Aorta (tissue), 5 donors: ENCODE measurements at places on chromosomes 11 and 22. TPM values are rescaled to one million over a fixed set of nuclear protein-coding genes. Genes with fewer than 3 reads are reported as not detected.

DNA sequence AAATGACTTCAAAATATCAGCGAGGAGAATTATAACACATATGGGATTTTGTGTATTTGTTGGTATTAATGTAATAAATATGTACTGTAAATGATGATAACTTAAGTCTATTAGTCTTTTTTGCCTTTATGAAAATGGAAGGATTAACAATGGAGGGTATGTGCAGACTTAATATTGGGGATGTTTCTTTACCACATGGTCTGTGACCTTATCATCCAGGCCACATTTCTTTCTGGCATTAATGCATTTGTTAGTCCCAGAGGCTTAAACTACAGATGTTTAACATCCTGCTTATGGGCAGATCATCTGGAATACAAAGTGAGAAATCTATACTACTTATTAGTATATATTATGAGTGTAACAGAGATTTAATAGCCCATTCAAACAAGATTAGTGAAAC lies 64.6 kb downstream of the SOX6 start:
- no peak for DNase-seq
- H3K4me3 ChIP-seq: no peak overlapping the region
- no peaks in the 10 kb centered on the region for H3K4me1 ChIP-seq

DNA sequence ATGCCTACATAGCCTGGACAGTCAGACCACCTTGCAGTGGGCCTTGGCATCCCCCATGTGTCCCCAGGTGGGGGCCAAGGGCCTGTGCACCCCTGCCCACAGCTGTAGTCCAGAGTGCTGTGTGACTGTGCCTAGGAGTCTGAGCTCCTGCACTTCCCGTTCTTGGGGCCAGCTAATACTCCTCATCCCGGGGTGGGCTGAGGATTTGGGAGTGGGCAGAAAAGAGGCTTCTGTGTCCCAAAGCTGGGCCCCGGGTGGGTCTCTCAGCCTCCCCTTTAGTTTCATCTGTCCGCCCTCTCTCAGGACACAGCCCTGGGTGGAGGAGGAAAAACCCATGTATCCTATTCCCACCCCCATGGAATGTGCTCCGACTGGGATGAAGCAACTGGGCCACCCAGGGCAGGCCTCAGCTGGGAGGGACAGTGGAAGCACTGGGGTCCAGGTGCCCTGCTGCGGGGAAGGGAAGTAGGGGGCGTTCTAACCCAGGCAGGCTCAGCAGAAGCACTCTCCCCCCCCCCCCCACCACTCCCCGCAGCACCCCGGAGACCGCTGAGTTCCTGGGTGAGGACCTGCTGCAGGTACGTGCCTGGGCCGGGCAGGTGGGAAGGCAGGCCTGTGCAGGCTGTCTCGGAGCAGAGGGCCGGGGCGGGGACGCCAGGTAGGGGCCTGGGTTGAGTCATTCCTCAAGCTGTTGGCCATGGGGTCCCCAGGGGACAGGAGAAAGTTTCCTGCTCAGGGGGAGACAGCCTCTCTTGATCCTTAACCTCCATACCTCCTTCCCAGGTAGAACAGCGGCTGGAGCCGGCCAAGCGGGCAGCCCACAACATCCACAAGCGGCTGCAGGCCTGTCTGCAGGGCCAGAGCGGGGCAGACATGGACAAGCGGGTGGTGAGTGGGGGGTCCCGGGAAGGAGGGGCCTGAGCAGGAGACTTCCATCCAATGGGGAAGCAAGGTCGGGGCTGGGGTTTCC lies 1.4 kb downstream of the SH3BP1 start:
- no peak for DNase-seq
- H3K4me3 ChIP-seq: no peak overlapping the region
- no peak overlapping the region for H3K27ac ChIP-seq
- H3K27me3 ChIP-seq: no peaks in the 10 kb centered on the region
- H3K36me3 ChIP-seq: no peaks in the 10 kb centered on the region

Gene MRPL48
- 42.3 TPM for polyA plus RNA-seq

- no peaks in the 10 kb centered on the region for H3K36me3 ChIP-seq
- no peaks in the 10 kb centered on the region for H3K4me1 ChIP-seq
- no peak overlapping the region for H3K27ac ChIP-seq
- H3K27me3 ChIP-seq: no peaks in the 10 kb centered on the region
- no peak overlapping the region for H3K4me3 ChIP-seq
Observed at GRCh38 chr11:48011102-48011797, 30.9 kb downstream of the PTPRJ start.

- no peak for DNase-seq
- H3K27ac ChIP-seq: no peak overlapping the region
- no peak overlapping the region for H3K4me3 ChIP-seq
- H3K27me3 ChIP-seq: no peaks in the 10 kb centered on the region
Observed at GRCh38 chr11:129287920-129288319, 87.7 kb upstream of the BARX2 start.

DNA sequence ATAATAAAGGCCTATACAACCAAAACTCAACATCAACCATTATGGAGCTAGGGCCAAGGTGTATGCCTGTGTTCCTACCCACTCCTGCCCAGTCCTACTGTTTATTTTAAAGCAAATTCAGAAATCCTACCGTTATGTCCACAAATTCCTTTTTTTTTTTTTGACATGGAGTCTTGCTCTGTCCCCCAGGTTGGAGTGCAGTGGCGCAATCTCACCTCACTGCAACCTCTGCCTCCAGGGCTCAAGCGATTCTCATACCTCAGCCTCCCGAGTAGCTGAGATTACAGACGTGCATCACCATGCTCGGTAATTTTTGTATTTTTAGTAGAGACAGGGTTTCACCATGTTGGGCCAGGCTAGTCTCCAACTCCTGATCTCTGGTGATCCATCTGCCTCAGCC lies 3.1 kb upstream of the CPT1A start:
- DNase-seq: no peak
- H3K36me3 ChIP-seq: no peaks in the 10 kb centered on the region
- H3K27ac ChIP-seq: no peak overlapping the region
- H3K4me3 ChIP-seq: no peak overlapping the region
- H3K4me1 ChIP-seq: no peaks in the 10 kb centered on the region
